ENCODE measurements at places on chromosomes 4 and X.

- DNase-seq: no peak
These were observed 38.6 kb downstream of the EGFL6 start for GRCh38 chrX:13607996-13608365.

- no peak for DNase-seq
These were observed 44.1 kb upstream of the SEC24B start for GRCh38 chr4:109389369-109390114.

- DNase-seq: no peak
These were observed 57.3 kb upstream of the MXRA5 start for GRCh38 chrX:3403748-3404147.

GRCh38 chr4:113080050-113080449 is 30.6 kb downstream of the ANK2 start:
- DNase-seq: no peak

DNA sequence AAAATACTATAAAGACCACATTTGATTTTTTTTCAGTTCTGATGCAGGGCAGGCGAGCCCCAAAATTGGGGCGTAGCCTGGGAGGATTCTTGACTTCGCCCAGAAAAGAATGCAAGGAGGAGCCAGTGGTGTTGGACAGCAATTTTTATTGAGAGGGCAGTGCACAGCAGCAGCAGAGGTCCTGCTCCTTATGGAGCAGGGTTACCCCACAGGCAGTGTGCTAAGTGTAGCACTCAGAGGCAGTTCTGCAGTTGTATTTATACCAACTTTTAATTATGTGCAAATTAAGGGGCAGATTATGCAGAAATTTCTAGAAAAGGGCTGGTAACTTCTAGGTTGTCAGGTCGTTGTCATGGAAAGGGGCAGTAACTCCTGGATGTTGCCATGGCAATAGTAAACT is 69.9 kb downstream of the GASK1B start:
- DNase-seq: no peak

DNA sequence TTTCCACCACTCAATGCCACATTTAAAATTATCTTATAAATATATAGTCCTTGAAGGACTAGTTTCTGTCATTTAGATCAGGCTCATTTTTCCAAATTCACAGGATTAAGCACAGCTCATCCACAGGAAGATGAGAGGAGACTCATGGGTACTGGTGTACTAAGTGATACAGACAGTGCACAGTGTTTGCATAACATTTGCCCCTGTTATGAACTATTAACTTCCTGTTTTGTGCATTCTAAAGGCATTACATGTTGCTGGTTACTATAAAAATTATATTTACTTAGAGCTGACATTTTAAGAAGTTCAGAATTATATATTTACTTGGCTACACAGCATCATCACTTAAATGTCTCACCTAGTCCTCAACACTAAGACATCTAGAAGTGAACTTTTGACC is 772.0 kb downstream of the TECRL start:
- no peak for DNase-seq

- no peak for DNase-seq
These were observed 39.5 kb downstream of the SORBS2 start for GRCh38 chr4:185772391-185773093.

DNA sequence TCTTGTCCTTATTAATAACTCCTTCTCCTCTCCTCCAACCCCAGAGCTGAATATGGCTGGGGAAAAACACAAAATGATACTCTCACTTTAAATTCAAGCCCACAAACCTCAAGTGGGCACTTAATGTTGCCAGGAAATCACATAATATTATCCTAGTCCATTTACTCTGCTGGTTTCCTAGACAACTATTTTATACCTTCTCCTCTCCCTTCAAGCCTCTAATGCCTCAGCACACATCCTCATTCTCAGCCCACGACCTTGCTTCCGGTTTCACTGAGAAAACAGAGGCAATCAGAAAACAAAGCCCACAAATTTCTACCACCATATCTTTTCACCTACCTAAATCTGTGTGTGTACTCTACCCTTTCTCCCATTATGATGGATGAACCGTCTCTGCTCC is 12.1 kb upstream of the CLCN5 start:
- DNase-seq: no peak

DNA sequence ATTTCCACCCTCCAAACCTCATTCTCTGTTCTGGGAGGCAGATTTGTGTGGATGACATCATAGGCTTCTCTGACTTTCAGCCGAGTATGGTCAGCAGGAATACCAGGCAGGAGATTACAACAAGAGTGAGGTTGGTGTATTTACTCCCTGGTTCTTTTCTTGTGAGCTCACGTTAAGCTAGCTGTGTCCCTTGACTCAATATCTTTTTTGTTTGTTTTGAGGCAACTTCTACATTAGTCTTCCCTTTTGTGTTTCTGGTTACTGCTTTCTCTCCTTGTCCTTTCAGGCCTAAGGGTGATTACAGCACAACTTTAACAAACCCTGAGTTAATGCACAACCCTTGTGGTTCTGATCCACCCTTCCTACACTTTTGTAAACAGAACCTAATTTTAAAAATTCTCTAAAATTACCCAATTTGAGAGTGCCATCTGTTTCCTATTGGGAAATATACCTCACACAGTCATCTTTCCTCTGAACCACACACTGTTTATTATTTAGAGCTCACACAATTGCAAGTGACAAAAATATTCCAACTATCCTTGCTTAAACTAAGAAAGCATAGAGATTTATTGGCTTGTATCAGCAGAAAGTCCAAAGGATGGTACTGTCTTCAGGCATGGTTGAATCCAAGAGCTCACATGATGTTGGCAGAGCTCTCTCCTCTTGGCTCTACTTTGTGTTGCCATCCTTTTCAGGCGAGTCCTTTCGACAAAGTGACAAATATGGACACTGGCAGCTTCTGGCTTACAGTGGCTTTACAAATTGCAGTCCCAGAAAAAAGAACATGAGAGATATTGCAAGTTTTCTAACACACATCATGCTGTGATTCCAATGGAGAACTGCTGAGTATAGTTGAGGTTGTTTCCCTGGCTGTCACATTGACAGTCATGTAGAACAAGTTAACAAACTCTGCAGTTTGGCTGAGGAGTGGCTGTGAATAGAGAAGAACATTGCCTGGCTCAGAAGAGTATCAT is 150.5 kb upstream of the DDIT4L start:
- DNase-seq: no peak

- DNase-seq: no peak
These were observed 32.1 kb upstream of the GK start for GRCh38 chrX:30620980-30621618.

- no peak for DNase-seq
These were observed 27.1 kb downstream of the AFM start for GRCh38 chr4:73508651-73509050.

DNA sequence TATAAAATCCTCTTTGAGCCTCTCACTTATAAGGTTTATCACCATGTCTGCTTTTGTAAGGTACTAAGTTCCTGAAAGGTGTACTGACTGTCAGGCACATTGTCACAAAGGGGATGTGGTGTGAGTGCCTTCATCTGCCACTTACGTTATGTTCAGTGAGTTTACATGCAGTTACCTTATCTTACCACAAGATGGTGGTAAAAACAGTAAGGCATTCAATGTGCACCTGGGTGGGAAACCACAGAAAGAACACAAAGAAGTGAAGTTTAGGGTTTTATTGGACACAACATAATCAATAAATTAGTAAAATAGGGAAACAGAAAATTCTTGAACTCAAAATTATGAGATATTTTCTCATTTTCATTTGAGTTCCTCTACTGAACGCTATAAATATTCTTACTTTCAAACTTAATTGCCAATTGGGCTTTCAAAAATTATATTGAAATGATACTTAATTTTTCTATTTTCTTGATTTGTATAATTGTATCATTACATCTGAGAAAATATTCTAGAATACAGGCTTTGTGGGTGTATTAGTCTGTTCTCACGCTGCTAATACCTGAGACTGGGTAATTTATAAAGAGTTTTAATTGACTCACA is 650.8 kb downstream of the PCDH7 start:
- DNase-seq: no peak

DNA sequence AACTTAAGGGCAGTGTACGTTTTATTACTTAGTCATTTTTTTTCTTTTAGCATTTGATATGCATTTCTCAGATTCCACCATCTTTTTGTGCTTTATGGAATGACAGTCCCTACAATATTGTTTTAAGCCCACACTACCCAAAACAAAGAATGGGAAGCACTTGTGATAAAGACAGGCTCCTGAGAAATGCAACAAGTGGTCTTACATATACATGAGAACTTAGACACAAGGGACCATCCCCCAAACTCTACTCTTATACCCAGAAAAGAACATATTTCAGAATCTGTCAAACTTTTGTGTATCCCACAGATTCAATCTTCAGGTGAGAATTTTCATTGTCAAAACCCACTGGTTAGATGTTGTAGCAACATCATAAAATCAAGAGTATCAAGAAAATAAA is 491.1 kb downstream of the AFF2 start:
- no peak for DNase-seq

- DNase-seq: no peak
These were observed 1025.0 kb upstream of the PCDH10 start for GRCh38 chr4:132123870-132124623.

DNA sequence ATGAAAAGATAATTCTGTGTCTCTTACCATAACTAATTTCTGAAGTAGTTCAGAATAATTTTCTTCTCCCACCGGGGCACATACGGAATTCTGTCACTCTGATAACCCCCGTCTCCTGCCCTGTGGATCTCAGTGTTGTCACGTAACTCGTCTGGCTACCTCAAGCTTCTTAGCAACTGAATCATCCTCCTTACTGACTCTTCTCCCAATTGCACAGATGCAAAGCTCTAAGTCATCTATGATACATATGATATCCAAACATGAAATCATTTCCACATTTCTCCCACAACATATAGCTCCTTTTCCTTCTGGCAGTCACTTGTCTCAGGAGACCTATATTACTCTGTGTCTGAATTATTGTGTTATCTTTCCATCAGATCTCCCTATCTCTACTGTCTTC is 1043.1 kb upstream of the TENM3 start:
- no peak for DNase-seq

GRCh38 chrX:69366183-69366582 is 137.9 kb upstream of the NALF2 start:
- no peak for DNase-seq

DNA sequence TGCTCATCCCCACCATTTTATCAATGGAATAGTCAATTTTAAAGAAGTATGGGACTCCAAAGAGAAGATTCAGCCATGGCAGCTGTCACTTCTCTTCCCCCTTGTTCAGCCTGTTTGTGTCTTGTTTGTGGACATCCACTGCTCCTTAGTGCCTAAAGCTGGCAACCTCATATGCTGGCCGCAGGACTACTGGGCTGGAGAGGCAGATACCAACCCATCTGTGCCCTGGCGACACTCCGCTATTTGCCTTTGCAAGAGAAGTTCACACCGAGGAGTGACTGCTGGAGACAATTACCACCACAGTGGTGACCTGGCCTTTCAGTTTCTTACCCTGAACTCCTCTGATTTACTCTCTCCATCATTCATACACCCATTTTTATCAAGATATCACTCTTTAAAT is 64.3 kb downstream of the NHSL2 start:
- DNase-seq: no peak

DNA sequence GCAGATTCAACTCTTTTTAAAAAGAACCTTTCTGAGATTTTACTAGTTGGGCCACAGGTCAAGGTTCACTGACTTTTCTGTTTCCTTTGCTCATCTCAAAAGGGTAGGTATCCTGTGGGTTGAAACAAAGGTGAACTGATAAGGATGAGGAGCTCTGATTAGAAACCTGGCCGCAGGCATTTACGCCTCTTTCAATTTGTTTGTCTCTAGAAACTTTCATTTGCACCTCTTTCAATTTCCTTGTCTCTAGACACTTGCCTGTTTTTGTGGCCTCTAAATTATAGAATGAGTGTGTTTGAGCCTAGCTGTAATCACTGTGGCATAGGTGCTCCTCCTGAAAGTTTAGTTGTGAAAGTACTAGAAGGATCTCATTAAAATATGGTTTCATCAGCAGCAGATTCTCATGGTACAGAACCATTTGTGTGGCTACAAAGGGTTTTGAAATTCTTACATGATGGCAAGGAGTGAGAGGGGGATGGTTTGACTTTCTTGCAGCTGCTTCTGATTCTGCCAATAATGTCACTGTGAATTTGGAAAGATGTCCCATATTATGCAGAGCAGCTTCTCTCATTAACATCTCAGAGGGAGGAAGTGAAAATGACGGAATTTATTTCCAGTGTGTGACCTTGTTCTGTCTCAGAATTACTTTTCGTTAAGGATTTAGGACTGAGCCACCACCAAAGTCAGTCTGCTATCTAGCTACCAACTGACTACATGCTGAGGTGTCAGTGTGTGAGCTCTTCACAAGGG is 142.2 kb downstream of the SH2D1A start:
- no peak for DNase-seq

DNA sequence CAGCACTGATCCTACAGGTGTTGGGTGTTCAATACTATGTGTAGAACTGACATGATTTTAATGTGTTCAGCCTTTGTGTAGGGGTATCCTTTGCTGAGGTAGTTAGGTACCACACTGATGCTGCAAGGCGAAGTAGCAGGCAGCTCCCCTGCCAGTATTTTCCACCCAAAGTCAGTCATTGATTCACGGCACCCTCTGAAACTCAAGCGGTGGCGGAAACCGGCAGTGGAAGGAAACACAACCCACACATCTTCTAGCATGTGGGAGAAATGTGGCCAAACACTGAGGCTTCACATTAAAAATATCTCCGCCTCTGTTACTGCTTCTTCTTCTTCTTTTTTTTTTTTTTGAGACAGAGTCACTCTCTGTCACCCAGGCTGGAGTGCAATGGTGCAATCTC is 126.3 kb downstream of the AASDH start:
- no peak for DNase-seq

DNA sequence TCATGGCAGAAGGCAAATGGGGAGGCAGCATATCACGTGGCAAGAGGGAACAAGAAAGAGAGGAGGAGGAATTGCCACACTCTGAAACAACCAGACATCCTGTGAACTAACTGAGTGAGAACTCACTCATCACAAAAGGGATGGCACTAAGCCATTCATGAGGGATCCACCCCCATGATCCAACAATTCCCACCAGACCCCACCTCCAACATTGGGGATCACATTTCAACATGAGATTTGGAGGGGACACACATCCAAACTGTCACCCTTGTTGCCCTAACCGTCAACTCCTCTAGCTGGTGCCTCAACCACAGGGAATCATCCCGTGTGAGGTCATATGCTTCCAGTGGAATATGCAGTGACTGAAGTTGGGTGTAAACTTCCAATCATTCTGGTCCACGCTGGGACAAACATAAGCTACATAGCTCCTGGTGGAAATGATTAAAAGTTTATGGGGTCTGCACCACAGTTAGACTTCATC is 62.5 kb downstream of the TEX13C start:
- no peak for DNase-seq

DNA sequence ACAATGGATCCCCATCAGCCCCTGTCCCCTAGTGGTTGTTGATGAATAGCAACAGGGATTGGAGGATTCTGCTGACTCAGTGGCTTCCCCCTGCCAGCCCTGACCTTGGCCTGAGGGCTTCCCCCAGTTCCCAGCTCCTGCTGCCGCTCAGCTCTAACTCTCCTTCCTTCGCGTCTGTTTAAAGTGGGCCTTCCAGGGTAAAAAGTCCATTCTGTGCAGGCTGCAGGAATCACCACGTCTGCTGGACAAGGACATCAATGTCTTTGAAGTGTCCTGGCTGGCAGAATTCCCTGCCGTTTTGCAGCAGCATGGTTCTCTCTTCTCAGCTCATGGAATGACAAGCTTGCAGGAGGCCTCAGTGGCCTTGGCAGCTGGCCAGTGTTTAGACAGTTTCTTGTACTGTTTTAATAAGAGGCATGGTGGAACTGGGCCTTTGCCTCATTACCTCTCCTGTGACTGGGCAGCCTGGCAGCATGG is 152.5 kb upstream of the STX18 start:
- DNase-seq: no peak
